BJ (cell line): ENCODE measurements at places on chromosomes 7 and 10.

DNA sequence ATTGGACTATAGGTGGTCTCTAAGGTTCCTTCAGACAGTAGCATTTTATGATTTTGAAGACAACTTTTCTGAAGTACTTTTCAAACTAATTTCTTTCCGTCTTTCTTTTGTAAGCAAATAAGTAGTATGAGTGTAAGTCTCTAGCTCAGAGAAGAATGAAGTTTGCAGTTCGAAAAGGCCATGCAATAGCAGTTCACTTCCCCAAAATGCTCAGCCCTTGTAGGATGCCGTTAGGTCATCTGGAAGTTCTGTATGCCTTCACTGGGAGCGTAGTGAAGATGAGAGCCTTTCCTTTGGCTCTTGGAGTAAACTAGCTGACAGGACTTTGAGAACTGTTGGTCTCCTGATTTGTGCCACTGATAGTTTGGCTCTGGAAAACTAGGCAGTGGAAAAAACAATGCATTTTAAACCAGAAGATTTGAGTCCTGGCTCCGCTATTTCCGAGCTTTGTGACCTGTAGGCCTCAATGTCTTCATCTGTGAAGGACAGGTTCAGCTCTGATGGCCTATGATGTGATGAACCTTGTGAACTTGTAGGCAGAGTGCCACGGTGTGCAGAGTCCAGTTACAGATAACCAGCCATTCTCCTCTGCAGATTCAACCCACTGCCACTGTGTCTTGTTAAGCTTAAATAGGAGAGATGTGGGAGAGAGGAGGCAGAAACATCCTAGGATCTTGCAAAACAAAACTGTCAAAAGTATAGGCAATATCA, 18.8 kb downstream of the SGPL1 start:
- DNase-seq: no peak

DNA sequence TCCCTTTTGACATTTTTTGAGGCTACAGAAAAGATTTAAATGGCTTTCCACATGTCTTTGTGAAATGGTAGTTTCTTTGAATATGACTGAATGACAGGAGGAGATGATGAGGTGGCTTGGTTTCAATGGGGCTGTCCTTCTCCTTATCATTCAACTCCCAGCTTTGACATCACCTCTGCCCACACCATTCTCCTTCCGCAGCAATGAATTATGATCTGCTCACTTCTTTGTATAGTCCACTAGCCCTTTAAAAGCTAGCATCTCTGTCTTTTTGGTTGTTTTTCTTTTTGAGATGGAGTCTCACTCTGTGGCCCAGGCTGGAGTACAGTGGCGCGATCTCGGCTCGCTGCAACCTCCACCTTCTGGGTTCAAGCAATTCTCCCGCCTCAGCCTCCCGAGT, 31.7 kb downstream of the DCLRE1A start:
- no peak for DNase-seq

GRCh38 chr7:910441-910861, 34.1 kb downstream of the GET4 start:
- DNase-seq: no peak

DNA sequence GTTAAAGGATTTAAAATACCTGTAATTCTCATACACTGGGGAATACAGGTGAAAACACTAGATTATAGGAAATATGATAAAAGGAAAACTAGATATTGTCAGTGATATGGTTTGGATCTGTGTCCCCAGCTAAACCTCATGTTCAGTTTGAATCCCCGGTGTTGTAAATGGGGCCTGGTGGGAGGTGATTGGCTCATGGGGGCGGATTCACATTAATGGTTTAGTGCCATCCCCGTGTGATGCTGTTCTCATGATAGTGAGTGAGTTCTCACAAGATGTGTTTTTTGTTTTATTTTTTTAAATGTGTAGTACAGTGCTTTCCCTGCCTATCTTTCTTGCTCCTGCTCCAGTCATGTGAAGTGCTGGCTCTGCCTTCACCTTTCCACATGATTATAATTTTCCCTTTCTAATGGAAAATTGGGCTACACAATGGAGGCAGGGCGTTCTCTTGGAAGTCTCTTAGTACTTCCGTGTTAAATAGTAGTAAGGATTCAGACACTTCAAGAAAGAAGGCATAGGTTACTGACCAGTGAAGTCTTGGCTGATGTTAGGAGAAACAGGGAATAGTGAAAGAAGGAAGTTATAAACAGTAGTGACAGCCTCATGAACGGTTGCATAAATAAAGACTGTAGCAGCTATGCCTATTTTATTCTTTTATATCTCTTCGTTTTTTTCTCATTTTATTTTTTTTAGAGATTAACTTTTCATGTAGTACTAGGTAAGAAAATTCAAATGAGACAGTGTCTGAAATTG, 386.4 kb downstream of the SUGCT start:
- DNase-seq: no peak

DNA sequence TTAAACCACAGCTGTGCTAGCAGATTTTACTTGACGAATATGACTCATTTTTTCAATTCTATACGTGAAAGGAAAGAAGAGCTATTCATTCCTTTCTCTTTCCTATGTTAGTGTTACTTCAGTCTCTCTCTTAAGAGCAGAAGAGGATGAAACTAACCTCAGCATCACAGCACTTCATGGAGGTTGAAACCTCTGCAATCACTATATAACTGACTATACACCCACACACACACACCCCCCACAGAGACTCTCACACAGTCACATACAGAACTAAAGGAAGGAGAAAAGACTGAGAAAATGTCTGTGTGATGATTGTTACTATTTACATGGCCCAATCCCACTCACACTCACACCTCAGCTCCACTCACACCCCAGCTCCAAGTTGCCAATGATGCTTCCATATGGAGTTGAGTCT, 104.2 kb downstream of the KIF20B start:
- no peak for DNase-seq

GRCh38 chr10:21399392-21400035, 126.0 kb downstream of the SKIDA1 start:
- peak; percentile 85 for DNase-seq

DNA sequence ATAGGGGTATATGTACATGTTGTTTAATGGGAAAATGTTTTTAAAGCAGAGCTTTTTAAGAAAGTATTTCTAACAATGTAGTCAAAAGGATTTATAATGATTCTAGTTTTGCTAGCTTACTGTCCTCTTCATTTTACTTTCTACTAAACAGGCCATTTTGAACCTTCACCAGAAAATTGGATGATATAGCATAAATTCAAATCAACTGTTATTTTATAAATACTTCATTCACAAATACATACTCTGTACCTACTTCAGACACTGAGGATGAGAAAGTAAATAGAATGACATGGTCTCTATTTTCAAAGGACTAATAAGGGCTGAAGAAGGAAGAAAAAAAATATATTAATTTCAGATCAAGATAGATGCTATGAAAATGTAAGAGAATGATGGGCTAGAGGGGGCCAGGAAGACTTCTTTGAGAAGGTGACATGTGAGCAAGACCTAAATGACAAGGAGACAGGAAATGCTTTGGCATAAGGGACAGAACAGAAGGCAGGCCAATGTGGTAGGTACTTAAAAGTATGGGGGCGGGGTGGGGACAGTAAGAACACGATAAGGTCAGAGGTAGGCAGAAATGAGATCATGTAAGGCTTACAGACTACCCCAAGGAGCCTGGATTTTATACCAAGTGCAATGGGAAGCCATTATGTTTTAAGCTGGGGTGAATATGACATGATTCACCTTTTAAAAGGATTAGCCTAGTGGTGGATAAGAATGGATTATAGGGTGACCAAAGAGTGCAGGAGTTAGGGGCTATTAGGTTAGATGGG, 5.2 kb downstream of the NAMPT start:
- DNase-seq: no peak

DNA sequence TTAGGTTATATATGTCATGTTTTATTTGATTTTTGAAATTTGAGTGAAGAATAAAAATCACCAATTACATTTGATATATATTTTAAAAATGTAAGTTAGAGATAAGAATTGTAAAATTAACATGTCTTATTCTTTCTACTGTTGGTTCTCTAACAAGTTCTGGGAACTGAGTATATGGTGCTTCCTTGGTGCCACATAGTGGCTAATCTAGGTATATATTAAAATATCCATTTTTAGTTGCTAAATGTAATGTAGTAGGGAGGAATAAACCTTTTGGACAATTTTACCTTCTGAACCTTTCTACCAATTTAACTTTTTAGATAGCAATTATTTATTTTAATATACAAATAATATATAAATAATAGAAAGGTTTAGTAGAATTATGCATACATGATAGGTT, 17.5 kb downstream of the CFAP69 start:
- DNase-seq: no peak

GRCh38 chr7:873367-874002, 2.9 kb upstream of the GET4 start:
- peak; percentile 30 for DNase-seq

- DNase-seq: no peak
Measured at GRCh38 chr10:122252805-122253204, 18.3 kb upstream of the BTBD16 start.

DNA sequence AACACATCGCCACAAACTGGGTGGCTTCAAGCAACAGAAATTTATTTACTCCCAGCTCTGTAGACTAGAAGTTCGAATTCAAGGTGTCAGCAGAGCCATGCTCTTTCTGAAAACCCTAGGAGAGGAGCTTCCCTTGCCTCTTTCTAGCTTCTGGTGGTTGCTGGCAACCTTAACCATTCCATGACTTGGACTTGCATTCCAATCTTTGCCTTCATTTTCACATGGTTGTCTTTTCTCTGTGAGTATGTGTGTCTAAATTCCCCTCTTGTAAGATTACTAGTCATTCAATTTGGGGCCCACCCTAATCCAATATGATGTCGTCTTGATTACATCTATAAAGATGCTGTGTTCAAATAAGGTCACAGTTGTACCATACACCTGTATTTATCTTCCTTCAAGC, 65.9 kb upstream of the PRKG1 start:
- DNase-seq: no peak

DNA sequence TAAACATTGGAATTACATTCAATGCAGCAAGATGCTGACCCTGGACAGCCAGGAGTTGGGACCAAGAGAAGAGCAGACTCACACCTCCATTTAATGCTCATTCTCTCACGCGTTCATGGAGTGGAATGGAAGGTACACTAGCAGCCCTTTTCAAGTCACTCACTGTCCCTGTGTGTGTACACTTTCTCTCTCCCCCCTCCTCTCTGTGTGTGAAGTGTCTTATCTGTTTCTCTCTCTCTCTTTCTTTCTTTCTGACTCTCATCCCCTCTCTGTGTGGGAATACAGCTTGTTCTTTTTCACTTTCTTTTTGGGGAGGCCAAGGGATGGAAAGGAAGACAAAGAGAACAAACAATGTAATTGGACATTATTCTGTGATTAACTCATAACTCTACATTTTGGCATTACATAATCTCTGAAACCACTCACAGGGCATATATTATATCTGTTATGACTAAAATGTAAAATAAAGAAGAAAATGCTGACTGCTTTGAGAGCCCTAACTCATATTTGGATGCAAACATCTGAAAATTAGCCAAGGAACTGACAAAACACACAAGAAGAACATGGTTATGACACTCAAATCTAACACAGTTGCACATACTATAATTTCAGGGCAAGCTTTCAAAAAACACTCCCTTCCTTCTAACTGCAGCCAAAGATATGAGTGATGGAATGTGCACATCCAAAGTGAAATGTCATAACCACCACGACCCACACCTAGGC, 188.8 kb downstream of the PARD3 start:
- no peak for DNase-seq

DNA sequence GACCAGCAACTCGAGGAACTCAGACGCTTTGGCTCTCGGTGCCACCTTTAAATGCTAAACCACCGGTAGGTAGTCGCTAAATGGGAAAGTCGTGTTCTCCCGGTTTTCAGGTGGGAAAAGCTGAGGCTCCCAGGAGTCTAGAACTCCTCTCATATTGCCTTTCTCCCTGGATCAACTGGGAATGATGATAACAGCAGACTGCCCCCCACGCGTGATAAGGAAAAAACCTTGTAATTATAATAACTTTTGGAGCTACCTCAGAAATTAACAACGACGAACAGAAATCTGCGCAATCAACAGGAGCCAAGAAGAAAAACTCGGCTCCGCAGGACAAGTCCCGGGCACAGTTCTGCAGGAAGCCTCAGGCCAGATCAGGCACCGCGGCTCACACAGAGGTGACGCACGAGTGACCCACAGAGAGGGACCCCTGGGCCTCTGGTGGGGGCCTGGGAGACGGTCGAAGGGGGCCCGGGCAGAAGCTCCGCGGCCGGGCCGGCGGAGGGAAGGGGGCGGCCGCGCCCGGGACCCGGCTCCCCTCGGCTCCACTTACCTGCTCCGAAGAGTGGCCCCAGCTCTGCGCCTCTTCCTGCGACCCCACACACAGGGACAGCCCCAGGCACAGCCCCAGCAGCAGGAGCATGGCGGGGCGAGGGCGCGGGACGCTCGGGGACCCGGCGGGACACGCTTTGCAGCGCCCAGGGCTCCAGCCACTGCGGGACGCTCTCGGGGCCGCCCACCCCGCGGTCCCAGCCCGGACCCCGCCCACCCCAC, at the start of gene ITIH5:
TSS of gene ITIH5 (minus strand) at position 714 of the 771 bp plus-strand sequence. CDS start at position 640, 74 bp downstream.
- no peak for DNase-seq

- DNase-seq: no peak
Measured at GRCh38 chr10:72056932-72057751, 31.2 kb downstream of the SPOCK2 start.

- no peak for DNase-seq
Measured at GRCh38 chr10:119003572-119004289, 25.8 kb upstream of the NANOS1 start.

DNA sequence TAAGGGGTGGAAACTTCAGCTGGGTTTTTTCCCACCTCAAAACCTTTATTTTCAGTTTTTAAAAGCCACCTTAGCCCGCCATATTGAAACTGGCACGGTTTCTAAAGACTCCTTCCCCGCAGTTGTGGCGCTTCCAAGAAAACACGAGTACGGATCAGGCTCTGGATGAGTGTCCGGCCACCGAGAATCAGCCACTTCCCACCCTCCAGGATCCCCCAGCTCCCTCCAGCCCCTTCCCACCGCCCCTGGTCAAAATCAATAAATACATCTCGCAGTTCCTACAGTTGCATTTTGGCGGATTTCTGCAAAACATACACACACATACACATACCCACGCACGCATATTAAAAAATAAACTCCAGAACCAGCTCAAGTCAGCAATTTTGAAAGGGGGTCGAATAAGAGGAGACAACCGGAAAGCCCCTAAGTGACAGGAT, 1.1 kb downstream of the SFMBT2 start:
- DNase-seq: no peak

DNA sequence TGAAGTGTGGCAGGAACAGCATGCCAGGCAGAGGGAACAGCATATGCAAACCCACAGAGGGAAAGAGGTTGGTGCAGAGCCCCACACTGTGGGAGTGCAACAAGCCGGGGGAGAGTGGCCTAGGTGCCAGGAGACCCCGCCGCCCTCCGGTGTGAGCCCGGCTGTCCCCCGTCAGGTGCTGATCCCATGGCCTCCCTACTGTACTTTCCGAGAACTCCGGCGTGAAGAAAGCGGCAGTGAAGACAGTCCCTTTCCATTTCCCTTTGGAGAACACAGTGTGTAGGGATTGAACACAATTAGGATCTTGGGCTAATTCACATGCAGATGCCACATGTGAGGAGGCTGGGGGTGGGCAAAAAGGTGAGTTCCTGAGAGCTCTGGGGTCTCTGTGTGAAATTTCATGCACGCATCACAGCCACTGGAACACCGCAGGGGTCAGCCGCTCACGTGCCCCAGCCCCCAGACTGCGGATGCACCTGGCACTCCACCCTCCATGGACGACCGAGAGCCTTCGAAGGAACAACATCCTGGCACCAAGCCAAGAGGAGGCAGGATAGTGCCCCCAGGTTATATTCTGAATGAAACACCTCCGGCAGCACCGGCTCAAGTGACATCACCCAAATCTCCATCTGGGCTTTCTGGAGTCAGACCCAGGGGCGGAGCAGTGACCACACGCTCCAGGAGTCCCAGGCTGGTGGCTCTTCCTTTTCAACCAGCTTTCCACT, 82.1 kb upstream of the PPP2R2D start:
- DNase-seq: no peak
